ENCODE measurements at places on chromosomes 11 and 22.
A peak's percentile ranks its signal among the peaks of the same experiment; 100 is the strongest.

GRCh38 chr22:36658900-36659299 lies 44.7 kb downstream of the CACNG2 start:
- no peak for DNase-seq

- no peak for DNase-seq
These were observed 12.4 kb downstream of the PICK1 start for GRCh38 chr22:38069372-38070249.

- no peak for DNase-seq
These were observed 138.7 kb downstream of the MAML2 start for GRCh38 chr11:96204366-96204659.

DNA sequence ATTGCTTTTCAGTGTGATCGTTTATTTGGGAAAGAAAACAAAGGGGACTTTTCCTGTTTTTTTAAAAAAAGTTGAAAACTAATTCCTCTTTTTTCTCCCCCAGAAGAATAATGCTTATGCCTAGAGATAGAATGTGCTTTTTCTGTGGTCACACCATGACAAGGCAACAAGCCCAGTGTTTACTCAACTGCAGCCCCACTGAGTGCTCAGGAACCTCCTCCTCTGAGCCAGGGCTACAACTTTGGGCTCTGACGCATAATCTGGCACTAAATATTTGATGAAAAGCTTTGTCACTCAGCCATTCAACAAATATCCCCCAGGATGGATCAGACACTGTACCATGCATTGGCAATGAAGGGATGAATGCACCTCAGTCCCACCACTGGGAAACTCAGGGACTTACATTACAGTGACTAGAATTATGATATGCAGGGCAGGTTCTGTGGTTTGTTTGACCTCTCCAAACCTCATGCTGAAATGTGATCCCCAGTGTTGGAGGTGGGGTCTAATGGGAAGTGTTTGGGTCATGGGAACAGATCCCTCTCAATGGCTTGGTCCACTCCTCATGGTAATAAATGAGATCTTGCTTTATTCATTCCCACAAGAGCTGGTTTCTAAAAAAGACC lies 155.9 kb downstream of the CCDC34 start:
- no peak for DNase-seq

- DNase-seq = no peak
These were observed 65.4 kb upstream of the TSPAN18 start for GRCh38 chr11:44661311-44661717.

DNA sequence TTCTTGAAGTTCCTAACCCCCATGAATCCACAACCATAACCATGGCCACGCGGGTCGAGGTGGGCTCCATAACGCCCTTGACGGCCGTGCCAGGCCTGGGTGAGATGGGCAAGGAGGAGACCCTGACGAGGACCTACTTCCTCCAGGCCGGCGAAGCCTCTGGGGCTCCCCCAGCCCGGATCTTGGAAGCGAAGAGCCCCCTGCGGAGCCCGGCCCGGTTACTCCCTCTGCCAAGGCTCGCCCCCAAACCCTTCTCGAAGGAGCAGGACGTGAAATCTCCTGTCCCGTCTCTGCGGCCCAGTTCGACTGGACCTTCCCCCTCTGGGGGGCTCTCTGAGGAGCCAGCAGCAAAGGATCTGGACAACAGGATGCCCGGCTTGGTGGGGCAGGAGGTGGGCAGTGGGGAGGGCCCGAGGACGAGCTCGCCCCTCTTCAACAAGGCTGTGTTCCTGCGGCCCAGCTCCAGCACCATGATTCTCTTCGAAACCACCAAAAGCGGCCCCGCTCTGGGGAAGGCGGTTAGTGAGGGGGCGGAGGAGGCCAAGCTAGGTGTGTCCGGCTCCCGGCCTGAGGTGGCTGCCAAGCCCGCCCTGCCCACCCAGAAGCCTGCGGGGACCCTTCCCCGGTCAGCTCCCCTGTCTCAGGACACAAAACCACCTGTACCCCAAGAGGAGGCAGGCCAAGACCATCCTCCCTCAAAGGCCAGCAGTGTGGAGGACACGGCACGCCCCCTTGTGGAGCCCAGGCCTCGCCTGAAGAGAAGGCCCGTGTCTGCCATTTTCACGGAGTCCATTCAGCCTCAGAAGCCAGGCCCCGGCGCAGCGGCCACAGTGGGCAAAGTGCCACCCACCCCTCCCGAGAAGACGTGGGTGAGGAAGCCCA lies 75.7 kb downstream of the KIAA1671 start:
- no peak for DNase-seq

- no peak for DNase-seq
These were observed 577.2 kb downstream of the LRRC4C start for GRCh38 chr11:40882301-40882700.

GRCh38 chr11:70642266-70642665 lies 243.9 kb downstream of the CTTN start:
- no peak for DNase-seq

- DNase-seq = peak; percentile 74
These were observed 375 bp downstream of the SLC25A1 start for GRCh38 chr22:19178065-19178656.

GRCh38 chr11:59818572-59818971 lies 8.0 kb upstream of the MRPL16 start:
- no peak for DNase-seq

- no peak for DNase-seq
These were observed 40.9 kb downstream of the SERPINH1 start for GRCh38 chr11:75602951-75603350.

DNA sequence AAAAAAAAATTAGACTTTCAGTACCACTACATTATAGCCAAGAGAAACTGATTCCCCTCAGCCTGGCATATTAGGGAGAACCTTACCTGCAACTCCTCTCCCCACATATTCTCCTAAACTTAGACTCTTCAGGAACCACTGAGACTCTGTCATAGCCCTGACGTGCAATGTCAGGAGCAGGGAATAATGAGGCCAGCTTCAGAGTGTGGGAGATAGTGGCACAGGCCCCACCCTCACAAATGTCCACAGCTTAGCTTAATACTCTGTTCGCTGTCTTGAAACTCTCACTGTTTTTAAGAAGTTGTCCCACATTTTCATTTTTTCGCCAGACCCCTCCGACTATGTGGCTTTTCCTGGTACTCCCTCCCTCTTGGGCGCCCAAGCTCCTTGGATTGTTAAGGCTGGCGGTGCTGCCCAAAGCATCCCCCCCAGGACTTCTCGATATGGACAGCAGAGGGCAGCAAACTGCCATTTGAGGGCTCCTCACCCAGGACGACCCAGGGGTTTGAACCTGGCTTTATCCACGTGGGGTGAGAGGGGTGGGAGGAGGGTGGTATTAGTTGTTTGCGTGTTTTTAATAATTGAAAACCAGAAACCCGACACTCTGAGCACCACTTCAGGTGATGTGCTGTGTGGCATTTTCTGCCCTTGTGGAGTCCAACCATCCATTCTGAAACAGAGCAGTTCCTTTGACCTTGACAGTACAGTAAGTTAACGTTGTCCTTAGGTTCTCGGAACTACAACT lies 45.2 kb upstream of the RASSF10 start:
- DNase-seq = peak; percentile 78

- DNase-seq = no peak
These were observed 19.7 kb downstream of the SVIP start for GRCh38 chr11:22809893-22810292.

GRCh38 chr22:39955675-39956074 lies 4.5 kb upstream of the TMA7B start:
- no peak for DNase-seq

GRCh38 chr11:20226933-20227332 lies 66.7 kb upstream of the DBX1 start:
- DNase-seq = no peak

GRCh38 chr11:112745973-112746372 lies 215.2 kb upstream of the NCAM1 start:
- DNase-seq = no peak

GRCh38 chr11:107669191-107669740 lies 42.6 kb downstream of the SLN start:
- DNase-seq = no peak

DNA sequence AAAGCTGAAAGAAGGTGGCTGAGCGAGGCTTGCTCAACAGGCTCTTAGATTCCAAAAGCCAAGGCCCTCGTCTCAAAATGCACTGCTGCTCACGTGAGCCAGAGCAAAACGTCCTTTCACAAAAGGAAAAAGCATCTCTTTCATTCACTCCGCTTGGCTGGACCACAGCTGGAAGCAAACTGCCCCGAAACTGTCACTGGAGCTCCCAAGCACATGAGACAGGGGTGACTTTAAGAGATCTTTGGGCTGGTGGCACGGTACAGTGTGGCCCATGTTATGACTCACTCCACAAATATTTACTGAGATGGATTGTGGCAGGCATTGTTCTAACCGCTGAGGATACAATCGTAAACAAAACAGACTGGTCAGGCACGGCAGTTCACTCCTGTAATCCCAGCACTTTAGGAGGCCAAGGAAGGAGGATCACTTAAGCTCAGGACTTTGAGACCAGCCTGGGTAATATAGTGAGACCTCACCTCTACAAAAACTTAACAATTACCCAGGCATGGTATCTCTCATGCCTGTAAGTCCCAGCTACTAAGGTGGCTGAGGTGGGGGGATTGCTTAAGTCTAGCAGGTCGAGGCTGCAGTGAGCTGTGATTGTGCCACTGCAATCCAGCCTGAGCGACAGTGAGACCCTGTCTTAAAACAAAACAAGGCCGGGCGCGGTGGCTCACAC lies 3.6 kb downstream of the PLA2G6 start:
- no peak for DNase-seq

GRCh38 chr11:14622223-14622954 lies 21.2 kb upstream of the PDE3B start:
- DNase-seq = no peak

DNA sequence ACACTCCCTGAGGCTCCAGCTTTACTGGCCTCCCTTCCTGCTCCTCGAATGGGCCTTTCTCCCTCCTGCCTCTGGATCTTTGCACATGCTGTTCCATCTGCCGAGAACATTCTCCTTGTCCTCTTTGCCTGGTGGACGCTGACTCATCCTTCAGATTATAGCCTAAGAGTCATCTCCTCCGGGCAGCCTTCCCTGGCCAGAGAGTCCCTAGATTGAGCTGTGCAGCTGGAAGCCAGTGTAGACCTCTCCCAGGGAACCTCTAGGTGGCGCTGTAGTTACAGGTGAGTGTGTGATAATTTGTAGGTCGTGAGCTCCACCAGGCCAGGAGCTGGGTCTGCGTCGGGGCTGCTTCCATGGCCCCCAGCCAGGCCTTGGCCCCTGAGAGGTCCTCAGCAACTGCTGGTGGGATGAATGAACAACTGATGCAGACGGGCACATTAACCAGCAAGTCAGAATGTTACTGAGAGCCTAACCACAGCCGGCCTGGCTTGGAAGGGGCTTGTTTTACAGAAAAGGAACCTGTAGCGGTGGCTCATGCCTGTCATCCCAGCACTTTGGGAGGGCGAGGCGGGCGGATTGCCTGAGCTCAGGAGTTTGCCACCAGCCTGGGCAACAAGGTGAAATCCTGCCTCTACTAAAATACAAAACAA lies 8.7 kb downstream of the PNPLA5 start:
- peak; percentile 87 for DNase-seq

GRCh38 chr22:38793317-38793716 lies 626 bp downstream of the DNAL4 start:
- no peak for DNase-seq

DNA sequence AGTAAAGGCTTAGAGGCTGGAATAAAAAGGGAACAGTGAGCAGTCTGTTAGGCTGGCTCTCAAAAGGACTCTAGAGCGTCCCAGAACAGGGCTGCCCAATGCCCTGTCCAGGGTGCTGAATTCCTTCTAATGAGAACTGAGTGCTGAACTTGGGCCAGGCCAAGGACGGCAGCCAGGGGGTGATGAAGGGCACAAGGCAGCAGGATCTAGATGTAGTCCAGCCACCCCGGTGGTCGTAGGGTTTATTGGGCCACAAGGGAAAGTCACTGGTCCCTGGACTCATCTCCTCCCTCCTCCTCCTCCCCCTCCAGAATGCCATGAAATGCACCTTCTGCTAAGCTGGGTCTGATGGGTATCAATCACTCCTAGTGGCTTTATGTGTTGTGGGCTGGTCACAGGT lies 19.2 kb downstream of the NPTXR start:
- DNase-seq = peak; percentile 77

DNA sequence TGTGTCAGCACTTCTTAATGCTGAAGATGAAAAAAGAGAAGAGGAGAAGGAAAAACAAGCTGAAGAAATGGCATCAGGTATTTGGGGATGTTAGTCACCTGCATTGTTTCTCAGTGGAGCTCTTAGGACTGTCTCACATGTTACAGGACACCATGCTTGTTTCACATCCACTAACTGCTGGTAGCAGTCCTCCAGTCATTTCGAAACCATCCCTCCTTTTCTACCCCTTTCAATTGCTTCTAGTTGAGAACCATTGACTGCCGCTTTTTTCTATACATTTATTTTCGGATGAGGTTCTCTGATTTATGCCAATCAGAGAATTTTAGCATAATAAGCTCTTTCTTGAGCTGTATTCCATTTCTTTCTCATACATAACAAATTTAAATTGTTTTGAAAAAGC lies 21.5 kb downstream of the BIRC2 start:
- DNase-seq = peak; percentile 80

DNA sequence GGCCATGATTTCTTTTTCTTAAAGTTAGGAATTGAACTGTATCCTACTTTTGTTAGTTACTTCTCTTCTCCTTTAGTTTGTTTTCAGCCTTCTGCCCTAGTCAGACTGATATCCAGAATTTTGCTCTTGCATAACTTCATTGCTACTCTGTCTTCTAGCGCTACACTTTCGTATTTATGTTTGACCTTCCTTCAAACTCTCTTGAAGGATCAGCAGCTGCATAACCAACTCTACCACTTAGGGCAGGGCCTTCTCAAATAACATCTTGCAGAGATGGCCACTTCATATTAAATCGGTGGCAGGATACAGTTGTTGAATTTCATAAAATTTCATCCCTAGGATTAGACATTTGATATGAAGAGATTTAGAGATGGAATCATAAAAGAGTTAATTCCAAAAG lies 43.9 kb downstream of the KDM2A start:
- no peak for DNase-seq

DNA sequence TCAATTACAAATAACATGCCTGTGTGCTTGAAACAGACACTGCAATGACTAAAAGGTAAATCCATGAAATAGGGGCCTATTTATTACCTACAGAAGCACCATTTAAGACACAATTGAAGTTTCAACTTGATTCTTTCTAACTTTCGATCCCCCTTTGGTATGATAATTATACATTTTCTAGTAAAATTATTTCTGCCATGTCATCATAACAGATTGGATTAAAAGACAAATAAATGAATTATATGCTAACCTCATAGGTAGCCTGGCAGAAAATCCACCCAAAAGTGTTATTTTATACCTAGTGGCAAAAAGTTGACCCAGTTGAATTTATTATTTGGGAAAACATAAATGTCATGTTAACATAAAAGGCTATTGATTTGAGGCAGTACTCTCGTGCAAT lies 241.1 kb downstream of the RAB38 start:
- no peak for DNase-seq

Measured in GM13977 (cell line).